ENCODE measurements at places on chromosomes 3 and 15. TPM values are rescaled to one million over a fixed set of nuclear protein-coding genes. Genes with fewer than 3 reads are reported as not detected.

CLSTN2 gene
- 0.23 TPM for total RNA-seq

NEO1 gene
- total RNA-seq, result 2.9 TPM

FAM81A gene
- total RNA-seq, result 5.0 TPM

HIGD2B gene
- not detected for total RNA-seq

PLCH1 gene
- 0.53 TPM for total RNA-seq

SCAMP5 gene
- 1.8 TPM for total RNA-seq

SPINT1 gene
- total RNA-seq, result 0.63 TPM

KBTBD12 gene
- not detected for total RNA-seq

SLC24A5 gene
- total RNA-seq, result not detected

SNTN gene
- total RNA-seq, result not detected

MRPL47 gene
- total RNA-seq, result 146 TPM

ZDHHC19 gene
- total RNA-seq, result not detected

GRK7 gene
- total RNA-seq, result not detected

PDCD10 gene
- total RNA-seq, result 210 TPM

SERPINI2 gene
- not detected for total RNA-seq

ADCY5 gene
- 1.7 TPM for total RNA-seq

PBRM1 gene
- 33.9 TPM for total RNA-seq

KIF15 gene
- 15.6 TPM for total RNA-seq

ITGA11 gene
- total RNA-seq, result 0.77 TPM

ELL3 gene
- total RNA-seq, result 2.2 TPM

PARP15 gene
- total RNA-seq, result not detected

BTBD1 gene
- 108 TPM for total RNA-seq

MYO9A gene
- 8.0 TPM for total RNA-seq

SLC22A14 gene
- total RNA-seq, result not detected

RMDN3 gene
- 26.9 TPM for total RNA-seq

NPHP3 gene
- total RNA-seq, result 15.4 TPM

A4GNT gene
- not detected for total RNA-seq

IMPG2 gene
- not detected for total RNA-seq

CMTM7 gene
- total RNA-seq, result 57.9 TPM

APOD gene
- not detected for total RNA-seq

IQCH gene
- 3.5 TPM for total RNA-seq

GATM gene
- not detected for total RNA-seq

FGF7 gene
- total RNA-seq, result 0.02 TPM

AHSG gene
- total RNA-seq, result 0.32 TPM

LRRC31 gene
- total RNA-seq, result not detected

Measured in HT1080 (cell line).